ENCODE measurements at places on chromosomes 3 and 15.

GRCh38 chr3:154361099-154361498, 36.8 kb upstream of the DHX36 start:
- DNase-seq: no peak

DNA sequence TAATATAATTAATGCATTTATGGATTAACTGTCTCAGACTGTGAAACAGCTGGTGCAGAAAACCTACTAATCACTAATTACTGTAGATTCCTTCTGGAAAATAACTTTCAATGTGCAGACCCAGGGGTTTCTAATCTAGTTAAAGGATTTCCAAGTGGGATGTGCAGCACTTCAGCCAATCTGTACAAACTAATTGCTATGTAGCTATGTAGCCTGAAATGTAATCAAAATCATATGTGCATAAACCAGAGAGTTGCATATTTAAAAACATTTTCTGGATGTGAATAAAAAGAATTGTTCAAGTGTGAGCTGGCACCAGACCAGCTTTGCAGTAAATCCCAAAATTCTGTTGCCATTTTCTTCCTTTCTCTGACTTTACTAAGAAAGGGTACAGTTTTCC, 127.5 kb upstream of the CD96 start:
- no peak for DNase-seq

GRCh38 chr15:38554354-38554753, 10.3 kb downstream of the RASGRP1 start:
- no peak for DNase-seq

DNA sequence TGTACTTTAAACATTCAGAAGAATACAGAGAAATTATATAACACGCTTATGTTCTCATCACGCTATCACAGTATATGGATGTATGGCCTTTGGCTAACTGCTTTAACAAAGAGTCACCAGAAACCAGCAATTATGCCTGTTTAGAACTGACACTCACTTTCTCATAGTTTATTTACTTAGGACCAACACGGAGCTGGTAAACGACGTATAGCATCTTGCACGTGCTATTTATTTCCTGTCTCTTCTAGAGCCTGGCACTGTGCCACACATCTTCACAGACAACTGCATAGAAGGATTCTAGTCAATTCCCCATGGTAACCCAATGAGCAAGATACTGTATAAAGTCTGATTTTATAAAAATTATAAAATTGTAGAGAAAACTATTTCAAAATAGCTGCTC, 43.6 kb downstream of the TBC1D2B start:
- DNase-seq: no peak

DNA sequence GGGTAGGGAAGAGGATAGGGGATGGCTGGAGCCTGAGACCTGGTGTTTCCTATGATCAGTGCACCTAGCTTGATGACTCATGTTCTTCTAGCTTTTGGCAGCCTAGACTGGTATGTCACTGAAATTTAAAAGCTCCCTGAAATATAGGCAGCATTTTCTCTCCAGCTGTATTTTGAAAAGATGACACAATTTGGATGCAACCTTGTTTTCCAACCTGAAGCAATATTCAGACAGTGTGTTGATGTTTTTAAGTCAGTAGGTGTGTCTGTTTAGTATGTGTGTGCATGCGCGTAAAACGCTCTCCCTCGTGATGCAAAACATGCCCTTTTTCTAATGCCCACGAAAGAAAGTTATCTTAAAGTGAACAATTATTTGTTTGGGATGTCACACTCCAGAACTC, 58.5 kb downstream of the RPL22L1 start:
- peak; percentile 54 for DNase-seq

DNA sequence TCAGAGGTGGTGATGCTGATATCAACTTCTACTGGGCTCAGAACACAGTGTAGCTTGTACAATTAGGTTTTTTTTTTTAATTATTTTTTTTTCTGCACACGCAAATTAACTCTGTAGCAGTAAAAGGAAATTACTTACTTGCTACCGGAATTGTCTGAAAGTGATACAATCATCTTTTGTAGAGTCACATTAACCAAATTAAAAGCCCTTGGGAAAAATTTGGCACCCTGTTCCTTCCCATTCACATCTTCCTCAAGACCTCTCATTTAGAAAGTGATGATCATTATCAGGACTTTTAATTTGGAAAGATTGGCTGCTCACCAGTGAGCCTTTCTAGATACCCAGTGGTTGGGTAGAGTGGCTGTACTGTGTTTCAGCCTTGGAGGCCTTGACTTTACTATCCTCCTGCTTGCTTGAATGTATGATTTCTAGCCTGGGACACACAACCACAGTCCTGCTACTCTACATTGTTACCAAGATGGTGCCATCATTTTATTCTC, 158.3 kb downstream of the ECT2 start:
- no peak for DNase-seq

GRCh38 chr15:67174446-67174845, 80.0 kb downstream of the AAGAB start:
- DNase-seq: no peak

GRCh38 chr3:20405744-20406143, 219.7 kb upstream of the SGO1 start:
- DNase-seq: no peak

DNA sequence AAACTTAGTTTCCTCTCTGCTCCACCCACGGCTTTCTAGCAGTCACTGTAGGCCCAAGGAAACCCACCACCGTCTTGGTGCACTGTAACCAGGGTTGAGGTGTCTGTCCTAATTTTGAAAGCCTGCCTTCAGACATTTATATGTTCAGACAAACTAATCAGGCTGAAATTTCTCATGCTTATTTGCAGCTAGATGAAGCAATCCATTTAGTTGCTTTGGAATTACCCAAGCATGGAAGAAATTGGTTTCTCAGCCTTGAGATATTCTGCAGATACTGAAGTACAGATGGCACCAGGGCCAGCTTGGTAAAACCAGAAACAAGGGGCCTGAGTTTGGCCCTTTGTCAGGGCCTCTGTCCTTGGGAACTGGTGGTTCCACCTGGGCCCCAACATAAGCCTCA, 105.4 kb downstream of the CACNA1D start:
- DNase-seq: no peak

- DNase-seq: no peak
Observed at GRCh38 chr15:90819390-90819789, 49.0 kb upstream of the FURIN start.

DNA sequence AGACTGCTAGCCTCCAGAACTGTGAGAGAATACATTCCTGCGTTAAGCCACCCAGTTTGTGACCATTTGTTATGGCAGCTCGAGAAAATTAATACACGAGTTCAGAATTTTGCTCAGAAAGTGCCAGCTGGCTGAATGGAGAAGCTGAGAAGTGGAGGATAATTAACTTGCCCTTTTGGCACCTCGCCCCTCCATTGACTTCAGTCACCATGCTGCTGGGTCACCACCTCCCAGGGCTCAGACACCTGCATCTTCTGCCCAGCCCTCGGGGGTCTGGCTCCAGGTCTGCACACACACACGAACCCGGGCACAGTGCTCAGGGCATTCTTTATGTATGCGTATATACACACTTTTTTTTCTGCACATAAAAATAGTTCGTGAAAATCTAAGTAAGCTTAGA, 32.0 kb downstream of the AMOTL2 start:
- DNase-seq: no peak

DNA sequence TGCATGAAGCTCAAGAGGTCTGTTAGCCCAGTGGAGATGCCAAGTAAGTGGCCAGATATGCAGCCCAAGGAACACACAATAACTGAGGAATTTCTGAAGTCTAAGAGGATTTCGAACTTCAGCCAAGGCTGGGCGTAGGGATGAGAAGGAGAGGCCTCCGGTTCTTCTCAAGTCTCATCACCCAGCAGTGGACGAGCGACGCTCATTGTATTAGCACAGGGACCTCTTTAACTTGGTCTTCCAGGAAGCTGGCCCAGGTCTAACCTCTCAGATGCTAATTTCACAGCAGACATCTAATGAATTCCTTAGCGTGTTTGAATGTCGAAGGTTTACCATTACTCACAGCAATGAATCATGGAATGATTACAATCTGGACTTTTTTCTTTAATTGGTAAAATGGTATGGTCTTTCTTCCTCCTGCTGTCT, 85.0 kb downstream of the HES1 start:
- DNase-seq: no peak

GRCh38 chr3:64209866-64210621, 15.2 kb downstream of the PRICKLE2 start:
- no peak for DNase-seq

- no peak for DNase-seq
Observed at GRCh38 chr15:51199541-51199940, 104.8 kb upstream of the TNFAIP8L3 start.

DNA sequence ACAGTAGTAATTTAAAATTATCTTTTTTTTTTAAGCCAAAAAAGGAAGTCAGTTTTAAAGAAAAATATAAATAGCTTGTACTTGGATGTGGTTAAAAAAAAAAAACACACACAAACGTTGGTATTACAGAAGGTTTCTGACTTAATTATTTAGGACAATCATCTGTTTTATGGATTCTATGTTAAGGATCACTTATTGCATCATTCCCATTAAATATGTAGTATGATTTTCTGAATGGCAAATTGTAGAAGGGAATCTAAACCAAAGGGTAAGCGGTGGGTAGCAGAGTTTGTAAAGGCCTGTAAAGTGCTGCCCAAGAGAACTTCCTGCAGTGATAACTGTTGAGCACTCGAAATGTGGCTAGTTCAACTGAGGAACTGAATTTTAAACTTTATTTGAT, 8.0 kb downstream of the SENP2 start:
- DNase-seq: no peak

GRCh38 chr3:40718209-40718608, 193.4 kb downstream of the ZNF621 start:
- no peak for DNase-seq

DNA sequence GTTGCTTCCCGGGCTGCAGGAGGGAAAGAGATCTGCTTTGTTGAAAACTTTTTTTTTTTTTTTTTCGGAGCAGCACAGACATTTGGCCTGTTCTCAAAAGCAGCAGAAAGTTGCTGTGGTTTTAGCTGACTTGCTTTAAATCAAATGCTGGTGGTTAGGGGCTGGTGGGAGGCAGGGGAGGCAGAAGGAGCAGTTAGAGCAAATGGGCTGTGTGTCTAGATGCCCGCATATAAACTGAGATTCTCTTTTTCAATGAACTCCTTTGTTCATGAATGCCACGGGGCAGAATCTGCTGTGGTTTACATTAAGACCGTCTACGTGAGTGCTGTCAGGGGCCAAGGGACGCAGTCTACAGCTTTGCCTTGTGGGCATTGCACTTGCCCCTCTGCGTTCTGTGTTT, 95.9 kb downstream of the FLNB start:
- no peak for DNase-seq

GRCh38 chr15:58650102-58650501, 99.4 kb downstream of the ADAM10 start:
- DNase-seq: no peak

- no peak for DNase-seq
Observed at GRCh38 chr15:33313491-33313890, 2.7 kb downstream of the RYR3 start.

Measured in RCC 7860 (cell line).